ENCODE measurements at places on chromosomes 3 and 15.
A peak's percentile ranks its signal among the peaks of the same experiment; 100 is the strongest.

GRCh38 chr15:37076543-37076942, 23.8 kb downstream of the MEIS2 start:
- no peak for DNase-seq

DNA sequence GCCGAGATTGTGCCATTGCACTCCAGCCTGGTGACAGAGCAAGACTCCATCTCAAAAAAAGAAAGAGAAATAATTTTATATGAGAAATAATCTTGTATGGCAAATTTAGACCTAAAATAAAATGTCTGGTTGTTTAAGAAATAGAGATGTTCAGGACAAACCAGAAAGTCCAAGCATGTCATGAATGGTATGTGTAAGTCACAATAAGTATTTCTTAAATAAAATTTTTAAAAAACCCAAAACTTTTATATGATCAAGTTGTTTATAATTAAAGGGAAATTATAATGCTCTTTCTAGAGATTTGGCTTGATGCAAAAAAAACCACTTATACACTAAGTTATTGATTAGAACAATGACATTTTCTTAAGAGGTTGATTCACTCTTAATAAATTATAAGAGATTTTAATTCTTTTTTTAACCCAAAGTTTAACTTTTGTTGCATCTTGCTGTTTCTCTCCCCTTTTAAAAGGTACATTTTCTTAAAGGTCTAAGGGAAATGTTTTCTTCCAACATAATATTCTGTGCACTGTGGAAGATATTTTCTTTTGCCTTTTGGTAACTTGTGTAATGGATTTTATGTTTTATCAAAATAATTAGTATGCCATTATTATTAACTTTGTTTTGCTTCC, 105.7 kb downstream of the RTP4 start:
- DNase-seq: no peak

GRCh38 chr3:48472923-48473616, 26.5 kb downstream of the ATRIP start:
- peak; percentile 76 for DNase-seq

GRCh38 chr3:166879661-166880060, 500.4 kb downstream of the ZBBX start:
- DNase-seq: no peak

DNA sequence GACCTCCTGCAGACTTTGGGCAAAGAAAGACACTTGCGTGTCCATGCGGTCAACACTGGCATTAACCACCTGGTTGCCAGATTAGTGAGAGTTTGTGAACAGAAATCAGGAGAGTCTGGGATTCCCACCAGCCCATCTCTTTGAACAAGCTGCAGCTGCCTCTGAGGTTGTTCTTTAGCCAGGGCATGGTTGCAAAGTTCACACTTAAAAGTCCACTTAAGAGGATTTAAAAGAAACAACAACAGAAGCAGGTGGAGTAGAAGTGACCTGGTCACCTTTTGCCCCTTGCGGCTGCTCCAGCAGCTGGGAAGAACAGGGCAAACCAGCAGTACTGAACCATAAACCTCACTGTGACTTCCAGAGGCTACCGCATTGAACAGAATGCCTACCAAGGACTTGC, 97.3 kb downstream of the FOXB1 start:
- DNase-seq: no peak

DNA sequence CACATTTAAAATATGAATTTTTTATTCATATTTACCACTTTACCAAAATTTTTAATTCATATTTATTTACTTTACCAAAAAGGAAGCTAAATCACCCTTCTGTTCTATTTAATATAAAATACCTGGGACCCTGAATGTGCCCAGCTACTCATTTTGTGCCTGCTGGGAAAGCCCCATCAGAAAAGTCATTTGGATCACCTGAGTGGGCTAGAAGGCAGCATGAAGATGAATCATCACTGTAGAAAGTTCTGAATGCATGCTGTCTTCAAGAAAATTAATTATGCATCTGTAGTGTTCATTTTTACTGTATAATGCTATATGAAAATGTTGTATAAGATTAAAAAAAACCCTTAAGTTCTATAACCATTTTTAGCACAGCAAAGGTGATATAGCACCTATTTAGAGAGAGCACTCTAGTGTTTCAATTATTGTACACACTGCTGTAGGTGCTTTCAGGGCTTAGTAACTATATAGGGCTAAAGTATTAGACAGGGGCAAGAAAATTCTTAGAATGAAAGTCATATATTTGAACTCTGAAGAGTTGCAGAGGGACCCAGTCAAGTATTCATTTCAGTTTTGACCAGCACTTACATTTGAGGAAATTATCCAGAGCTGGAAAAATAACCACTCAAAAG, 175.1 kb downstream of the NFKBIZ start:
- DNase-seq: no peak

DNA sequence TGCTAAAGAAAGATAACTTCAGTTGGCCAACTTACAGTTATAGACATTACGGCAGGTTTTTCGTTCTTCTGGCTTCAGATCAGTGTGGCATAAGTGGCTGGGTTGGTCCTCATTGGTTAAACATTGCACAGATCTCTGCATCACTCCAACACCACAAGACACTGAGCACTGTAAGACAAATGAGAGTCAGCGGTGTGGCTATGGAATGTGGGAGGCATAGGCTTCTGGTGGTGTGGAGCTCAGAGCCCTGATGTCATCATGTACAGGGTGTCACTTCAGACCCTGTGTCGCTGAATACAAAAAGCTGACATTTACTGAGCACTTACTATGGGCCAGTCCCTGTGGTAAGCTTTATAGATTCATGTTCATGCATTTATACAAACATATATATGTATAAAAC, 146.0 kb downstream of the ADAMTS9 start:
- DNase-seq: no peak

- DNase-seq: no peak
These were observed 31.3 kb downstream of the ALCAM start for GRCh38 chr3:105397974-105398373.

GRCh38 chr3:56864090-56864489, 62.3 kb upstream of the ARHGEF3 start:
- DNase-seq: no peak

DNA sequence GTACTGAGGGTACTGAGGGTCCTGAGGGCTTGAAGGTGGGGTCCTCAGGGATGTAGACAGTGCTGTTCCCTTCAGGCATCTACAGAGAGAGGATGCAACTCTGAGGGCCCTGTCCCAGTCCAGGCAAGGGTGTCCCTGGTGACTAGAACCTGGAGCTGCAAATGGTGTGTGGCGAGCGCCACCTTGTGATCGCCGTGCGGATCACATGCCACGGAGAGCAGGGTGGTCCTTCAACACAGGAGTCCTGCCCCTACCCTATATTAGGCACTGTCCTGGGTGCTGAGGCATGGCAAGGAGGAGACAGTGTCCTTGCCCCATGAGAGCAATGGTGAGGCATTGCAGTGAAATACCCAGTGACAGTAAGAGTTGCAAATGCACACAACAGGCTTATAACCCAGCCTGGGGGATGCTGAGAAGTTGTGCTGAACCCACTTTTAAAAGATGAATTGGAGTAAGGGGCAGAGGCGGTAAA, 23.6 kb downstream of the RHCG start:
- no peak for DNase-seq

GRCh38 chr3:109339197-109339596, 1.9 kb upstream of the DPPA4 start:
- no peak for DNase-seq

DNA sequence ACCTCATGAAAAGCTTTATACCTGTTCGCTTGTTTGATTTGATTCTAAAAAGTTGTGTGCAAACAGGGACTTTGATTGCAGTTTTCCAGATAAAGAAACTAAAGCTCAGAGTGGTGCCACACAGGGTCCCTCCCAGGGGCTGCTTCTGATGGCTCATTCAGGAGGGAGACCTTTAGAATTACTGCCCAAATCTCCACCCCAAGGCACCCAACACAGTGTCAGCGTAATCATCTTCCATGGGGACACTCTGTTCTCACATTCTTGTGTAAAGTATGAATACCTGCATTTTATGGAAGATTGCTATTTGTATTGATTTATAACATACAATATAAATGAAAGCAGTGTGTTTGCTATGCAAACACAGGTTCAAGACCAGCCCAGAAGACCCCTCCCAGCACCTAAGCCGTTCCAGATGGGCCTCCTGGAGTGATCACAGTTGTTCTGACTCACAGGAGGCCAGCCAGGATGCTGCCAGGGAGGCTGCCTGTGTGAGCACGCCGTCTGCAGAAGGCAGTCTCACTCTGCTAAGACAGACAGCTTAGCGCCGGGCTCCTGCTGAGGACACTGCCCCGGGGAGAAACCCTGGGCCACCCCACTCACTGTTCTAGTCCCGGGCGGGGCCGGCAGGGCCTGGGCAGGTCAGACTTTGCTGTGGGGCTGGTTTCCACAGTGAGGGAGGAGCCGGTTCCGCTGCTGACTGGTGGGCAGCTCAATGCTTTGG, 185.6 kb downstream of the FAM43A start:
- DNase-seq: no peak

DNA sequence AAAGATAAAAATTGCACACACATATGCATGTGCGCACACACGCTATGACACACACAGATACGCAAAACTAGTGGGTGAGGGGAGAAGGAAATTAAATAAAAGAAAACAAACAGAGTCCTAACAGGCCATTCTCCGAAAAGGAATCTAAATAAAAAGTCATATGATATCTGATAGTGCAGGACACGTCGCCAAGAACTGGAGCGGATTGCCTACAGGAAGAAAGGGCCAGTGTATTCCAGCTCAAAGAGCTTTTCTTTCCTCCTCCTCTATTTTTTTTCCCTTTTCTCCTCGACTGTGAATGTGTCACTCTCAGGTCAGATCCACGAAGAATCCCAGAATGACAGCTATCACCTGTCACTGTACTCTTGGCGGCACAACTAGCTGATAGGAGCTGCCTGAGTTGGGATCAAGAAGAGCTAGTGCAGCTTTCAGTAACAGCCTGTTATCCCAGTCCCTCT, 157.8 kb downstream of the TIGIT start:
- no peak for DNase-seq

DNA sequence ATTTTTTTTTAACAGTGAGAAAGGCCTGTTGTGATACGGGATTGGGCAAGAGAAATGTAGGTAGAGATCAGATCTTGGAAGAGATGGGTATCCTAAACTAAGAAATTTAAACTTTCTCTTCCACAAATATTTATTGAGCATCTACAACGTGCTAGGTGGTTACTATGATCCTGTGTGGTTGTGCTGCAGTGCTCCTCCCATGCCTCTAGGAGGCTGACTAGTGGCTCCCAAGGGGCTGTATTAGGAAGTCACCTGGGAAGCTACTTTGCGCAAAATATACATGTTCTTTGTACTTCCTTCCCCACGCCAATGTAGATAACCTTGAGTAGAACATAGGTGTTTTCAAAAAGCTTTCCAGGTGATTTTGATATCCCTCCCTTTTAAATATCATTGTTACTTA, 27.2 kb downstream of the USP3 start:
- no peak for DNase-seq

- no peak for DNase-seq
These were observed 95.4 kb downstream of the HCN4 start for GRCh38 chr15:73273181-73274002.

GRCh38 chr15:53910852-53911251, 67.4 kb upstream of the UNC13C start:
- DNase-seq: no peak

DNA sequence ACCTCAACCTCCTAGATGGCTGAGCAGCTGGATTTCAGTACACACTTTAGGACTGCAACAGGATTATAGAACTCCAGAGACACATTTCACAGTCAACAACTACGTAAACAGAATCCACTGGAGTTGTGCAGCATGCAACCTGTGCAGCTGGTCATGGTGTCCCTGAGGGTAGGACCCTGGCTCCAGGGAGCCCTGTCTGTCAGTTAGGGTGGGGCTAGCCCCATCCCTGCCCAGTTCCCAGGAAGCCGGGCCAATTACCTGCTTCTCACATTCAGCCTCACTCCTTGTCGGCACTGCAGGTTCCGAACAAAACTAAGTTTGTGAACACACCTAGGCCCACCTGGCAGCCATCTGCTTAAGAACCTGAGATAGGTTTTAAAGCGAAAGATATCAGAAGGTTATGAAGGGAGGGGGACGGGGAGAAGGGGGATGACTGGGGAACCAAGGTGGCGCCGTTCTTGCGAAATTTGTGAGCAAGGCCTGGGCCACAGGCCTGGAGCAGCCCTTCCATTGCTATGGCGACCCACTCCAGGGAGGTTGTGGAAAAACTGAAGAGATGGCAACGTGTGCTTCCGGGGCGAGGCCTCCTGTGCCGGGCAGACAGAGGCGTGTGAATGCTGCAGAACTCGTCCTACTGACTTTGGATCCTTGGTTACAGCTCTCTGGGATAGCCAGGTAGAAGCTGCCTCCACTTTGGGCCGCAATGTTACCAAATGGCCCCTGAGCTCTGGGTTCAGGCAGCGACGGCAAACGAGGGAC, 25.3 kb downstream of the ACSBG1 start:
- DNase-seq: no peak

DNA sequence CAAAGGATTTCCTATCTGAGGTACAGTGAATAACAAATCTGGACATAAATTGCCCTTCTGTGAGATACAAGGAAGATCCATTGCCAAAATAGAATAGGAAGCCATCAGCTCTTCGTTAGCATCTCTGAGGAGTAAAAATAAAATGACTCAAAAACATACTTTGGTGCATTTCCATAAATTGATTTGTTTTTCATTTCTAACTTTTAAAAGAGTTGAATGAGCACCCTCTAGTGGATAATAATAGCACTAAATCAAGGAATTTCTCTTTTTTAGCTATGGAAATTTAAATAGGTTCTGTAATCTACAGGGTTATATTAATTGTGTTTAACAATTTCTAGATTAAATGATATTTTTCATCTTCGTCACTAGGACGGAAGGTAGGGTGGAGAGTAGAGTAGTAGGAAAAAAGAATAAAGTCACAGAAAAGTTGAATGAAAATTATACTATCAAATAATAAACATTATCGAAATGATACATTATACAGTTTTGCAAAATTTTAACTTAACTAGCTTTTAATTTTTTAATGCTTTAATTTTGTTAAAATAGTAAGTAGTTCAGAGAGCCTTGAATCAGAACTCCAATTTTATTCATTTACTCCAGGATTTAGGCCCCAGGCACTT, 6.4 kb downstream of the NSUN3 start:
- DNase-seq: no peak

DNA sequence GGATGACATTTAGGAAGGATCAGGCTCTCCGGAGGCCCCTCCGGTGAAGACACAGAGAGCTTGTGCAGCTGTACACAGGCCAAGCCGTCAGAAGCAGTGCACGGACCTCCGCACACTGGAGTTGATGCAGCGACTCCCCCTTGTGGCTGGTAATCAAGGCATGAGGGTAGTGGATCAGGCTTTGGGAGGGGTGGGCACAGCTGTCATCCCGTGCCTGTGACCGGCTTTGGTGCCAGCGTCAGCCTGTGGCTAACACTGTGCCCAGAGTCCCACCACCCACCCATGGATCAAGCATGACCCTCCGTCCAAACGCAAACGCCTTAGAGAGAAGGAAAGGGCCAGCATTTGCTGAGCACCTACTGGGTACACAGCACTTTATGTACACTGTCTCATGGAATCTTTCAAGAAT, 8.2 kb upstream of the GRIP2 start:
- DNase-seq: no peak
